ENCODE measurements at places on chromosomes 1 and 21.

- no peak for DNase-seq
Measured at GRCh38 chr1:67192902-67193301, 26.6 kb downstream of the IL23R start.

DNA sequence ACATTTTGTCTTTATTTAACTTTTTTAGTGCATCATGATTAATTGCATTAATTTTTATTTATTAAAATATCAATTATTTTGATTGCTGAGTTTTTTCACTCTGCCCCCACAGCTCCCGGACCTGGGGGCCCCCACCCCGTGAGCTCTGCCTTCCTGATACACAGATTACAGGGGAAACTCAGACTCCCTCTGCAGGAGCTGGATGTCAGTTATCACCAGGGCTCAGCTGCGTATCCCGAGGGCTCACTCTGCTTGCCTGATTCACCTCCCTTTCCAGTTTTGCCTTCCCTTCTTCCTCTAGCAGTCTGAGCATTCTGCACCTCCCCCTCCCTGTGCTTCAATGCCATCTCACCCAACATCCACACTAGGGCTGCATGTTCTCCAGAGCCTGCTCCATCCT is 98.2 kb downstream of the ATP1A1 start:
- no peak for DNase-seq

- DNase-seq = no peak
Measured at GRCh38 chr1:161068306-161069234, 1.1 kb downstream of the ARHGAP30 start.

DNA sequence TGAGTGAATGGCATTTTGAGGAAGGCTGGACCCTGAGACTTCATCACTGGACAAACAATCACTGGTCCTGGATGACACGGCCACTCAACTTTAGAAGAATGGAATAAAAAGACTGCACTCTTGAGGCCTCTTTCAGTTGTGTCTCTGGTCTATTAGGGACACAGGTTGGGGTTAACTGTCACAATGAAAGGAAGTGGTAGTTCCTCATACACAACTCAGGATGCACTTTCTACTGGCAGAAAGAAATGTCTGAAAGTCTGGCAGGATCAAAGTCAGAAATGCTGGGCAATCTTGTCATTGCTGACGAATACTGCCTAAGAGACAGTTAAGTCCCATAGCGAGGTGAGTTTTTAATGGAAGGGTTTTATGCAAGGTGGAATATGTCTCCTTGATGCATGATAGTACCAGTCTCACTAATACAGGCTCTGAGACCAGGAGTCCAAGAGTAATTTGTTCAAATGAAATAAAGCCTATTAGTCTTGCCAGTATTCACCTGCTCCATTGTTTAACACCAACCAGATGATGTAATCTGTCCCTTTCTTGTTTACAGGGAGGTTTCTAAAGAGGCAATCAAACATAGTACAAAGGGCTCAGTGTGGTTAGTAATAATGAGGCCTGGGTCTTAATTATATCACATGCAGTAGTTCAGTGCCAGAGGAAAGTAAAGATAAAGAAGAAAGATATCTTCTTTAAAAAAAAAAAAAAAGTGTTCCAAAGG is 11.2 kb upstream of the RRP15 start:
- DNase-seq = no peak

Data from LoVo (cell line).